Activated CD4-positive, CD25-positive, alpha-beta regulatory T cell treated with anti-CD3 and anti-CD28 coated beads, Interleukin-2, amount 50 U/mL, for 72 hours (primary cell): ENCODE measurements at places on chromosomes 4 and X.

DNA sequence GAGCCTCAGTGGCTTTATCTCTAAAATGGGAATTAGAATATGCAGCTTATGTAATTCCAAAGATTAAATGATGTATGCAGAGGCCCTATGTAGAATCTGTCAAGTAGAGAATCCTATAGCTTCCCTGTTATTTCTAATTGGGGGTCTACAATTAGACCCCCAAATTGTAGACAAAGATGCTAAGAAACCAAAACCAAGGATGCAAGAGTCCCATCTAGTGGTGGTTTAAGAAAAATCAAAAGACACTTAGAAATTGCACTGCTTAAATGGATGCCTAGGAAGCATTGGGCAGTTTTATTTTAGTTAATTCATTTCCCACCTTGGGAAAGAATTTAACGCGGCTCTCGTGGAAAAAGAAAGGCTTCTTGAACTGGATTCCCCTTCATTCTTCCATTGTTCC, 115.2 kb downstream of the GABRA2 start:
- no peak for DNase-seq

DNA sequence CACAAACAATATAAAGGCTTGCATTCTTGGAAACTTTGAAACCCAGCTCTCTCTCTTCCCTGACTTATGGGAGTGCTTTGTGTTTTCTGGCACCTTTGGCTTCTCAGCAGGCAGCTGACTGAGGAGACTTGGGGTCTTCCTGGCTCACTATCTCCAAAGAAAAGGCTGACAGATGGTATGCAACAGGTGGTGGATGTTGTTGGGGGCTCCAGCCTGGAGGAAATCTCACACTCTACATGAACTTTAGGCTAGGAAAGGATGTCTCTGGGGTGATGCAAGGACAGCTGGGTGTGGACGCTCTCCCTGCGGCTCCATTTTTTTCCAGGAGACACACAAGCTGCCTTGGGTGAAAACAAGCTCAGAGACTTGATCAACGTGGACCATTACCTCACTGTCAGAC, 67.4 kb downstream of the DNAAF6 start:
- no peak for DNase-seq

DNA sequence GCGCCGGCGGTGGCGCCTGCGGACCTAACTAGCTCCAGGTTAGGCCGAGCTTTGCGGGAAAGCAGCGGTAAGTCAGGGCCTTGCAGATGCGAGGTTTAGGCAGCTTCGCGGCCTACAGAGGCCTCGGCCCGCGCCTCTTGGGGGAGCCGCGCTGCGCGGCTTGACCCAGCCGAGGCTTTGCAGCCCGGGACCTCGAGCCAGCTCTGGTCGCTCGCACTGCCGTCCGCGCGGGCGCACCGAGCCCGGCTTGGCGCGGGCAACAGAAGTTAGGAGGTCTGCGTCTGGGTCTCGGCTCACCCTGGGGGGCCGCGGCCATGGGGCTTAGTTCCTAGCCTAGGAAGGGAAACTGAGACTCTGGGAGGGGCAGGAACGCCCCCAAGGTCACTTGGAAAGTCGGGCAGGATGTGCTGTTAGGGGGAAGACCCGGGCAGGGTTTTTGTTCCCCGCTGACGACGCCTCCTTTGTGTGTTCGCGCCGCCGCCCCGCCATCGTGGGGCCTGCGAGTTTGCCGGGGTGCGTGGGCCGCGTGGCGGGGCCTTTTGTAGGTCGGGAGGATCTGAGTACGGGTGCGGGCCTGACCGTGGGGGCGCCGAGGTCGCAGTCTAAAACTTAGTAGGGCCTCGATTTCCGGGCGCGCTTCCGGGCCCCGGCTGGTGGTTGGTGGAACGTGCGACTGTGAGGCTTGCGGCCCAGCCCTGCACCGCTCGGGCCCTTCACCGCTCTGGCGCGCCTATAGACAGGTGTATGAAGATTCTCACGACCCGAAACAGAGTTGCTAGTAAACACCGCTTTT, 482 bp downstream of the RNF4 start:
- peak; percentile 79 for DNase-seq

DNA sequence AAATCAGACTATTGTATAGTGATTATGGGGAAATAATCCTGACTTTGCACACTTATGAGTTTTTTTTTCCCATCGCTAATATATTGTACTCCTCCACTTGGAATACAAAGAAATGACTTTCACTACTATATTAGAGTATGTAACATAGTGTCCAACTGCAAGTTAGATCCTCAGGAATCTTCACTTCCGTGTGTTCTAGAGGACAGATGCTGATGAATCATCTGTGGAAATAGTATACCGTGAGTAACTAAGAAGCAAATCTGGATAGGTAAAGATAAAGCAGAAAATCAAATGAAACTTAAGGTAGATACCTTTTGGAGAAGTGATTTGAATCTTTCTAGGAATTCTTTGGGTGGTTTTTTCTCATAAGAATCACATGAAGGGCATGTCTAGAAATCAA, 8.3 kb downstream of the IL21 start:
- DNase-seq: no peak
